ENCODE measurements at places on chromosomes 6 and 20. TPM values are rescaled to one million over a fixed set of nuclear protein-coding genes. Genes with fewer than 3 reads are reported as not detected.

GATA5 gene
- polyA plus RNA-seq, result 0.65 TPM

KAT14 gene
- polyA plus RNA-seq, result 7.6 TPM

HTR1E gene
- 0.09 TPM for polyA plus RNA-seq

RBPJL gene
- not detected for polyA plus RNA-seq

SLC25A27 gene
- 11.0 TPM for polyA plus RNA-seq

ASIP gene
- polyA plus RNA-seq, result not detected

GMDS gene
- polyA plus RNA-seq, result 14.9 TPM
